Fibroblast of the aortic adventitia (primary cell): ENCODE measurements at places on chromosomes 2 and 18. TPM values are rescaled to one million over a fixed set of nuclear protein-coding genes. Genes with fewer than 3 reads are reported as not detected.

The TMEM37 gene
- not detected in 2 replicates for total RNA-seq

The SRD5A2 gene
- 0.09 TPM in 1 of 2 replicates, not detected in the other for total RNA-seq

The ST8SIA3 gene
- total RNA-seq, result 0.08 TPM in 1 of 2 replicates, not detected in the other

DNA sequence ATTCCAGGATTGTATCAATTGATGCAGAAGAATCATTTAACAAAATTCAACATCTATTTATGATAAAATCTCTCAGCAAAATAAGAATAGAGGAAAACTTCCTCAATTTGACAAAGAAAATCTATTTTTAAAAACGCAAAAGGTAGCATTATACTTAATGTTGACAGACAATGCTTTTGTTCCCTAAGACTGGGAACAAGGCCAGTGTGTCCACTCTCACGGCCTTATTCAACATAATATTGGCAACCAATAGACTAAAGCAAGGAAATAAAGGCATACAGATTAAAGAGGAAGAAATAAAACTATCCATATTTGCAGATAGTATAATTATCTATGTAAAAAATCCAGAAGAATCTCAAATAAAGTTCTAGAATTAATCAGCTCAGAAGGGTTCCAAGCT lies 472.4 kb upstream of the ID2 start:
- no peak for DNase-seq

GRCh38 chr18:22826726-22827125 lies 106.4 kb upstream of the RBBP8 start:
- DNase-seq, result peak; percentile 43

GRCh38 chr2:158042245-158042644 lies 59.4 kb upstream of the UPP2 start:
- no peak for DNase-seq

DNA sequence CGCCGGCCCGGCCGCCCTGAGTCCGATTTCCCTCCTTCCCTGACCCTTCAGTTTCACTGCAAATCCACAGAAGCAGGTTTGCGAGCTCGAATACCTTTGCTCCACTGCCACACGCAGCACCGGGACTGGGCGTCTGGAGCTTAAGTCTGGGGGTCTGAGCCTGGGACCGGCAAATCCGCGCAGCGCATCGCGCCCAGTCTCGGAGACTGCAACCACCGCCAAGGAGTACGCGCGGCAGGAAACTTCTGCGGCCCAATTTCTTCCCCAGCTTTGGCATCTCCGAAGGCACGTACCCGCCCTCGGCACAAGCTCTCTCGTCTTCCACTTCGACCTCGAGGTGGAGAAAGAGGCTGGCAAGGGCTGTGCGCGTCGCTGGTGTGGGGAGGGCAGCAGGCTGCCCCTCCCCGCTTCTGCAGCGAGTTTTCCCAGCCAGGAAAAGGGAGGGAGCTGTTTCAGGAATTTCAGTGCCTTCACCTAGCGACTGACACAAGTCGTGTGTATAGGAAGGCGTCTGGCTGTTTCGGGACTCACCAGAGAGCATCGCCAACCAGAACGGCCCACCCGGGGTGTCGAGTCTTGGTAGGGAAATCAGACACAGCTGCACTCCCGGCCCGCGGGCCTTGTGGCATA lies 4.6 kb downstream of the SIX2 start:
- DNase-seq, result no peak

DNA sequence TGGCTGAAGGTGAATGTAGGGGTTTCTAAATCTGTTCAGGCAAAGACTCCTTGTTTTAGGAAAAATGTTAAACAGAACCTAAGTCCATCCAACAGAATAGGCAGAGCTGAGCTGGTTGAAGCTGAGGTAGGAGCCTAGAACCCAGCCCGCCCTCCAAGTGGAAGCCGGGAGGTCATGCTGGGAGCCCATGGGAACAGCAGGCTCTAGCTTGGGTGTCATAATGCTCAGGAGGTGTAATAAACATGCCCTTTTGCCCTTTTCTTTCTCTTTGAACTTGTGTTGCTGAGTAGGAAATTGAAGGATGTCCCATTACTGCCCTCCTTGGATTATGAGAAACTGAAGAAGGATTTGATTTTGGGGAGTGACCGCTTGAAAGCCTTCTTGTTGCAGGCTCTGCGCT lies 60.3 kb downstream of the ARMC9 start:
- DNase-seq, result no peak

- no peak for DNase-seq
These were observed 54.9 kb downstream of the ACTR2 start for GRCh38 chr2:65282477-65283053.
